ENCODE measurements at places on chromosomes 16 and 17. TPM values are rescaled to one million over a fixed set of nuclear protein-coding genes. Genes with fewer than 3 reads are reported as not detected.

GRCh38 chr17:77148940-77149510 is 8.3 kb downstream of the SEC14L1 start:
- no peaks in the 10 kb centered on the region for H3K27me3 ChIP-seq
- H3K4me3 ChIP-seq, result no peak overlapping the region
- peaks cover 39% of the 10 kb centered on the region for H3K4me1 ChIP-seq
- H3K27ac ChIP-seq, result no peak overlapping the region
- H3K36me3 ChIP-seq, result peaks cover 9% of the 10 kb centered on the region

The RHBDF1 gene
- polyA plus RNA-seq, result 1.2 TPM

The OTOA gene
- polyA plus RNA-seq, result 0.34 TPM

GRCh38 chr16:53984936-53985335 is 281.0 kb downstream of the FTO start:
- no peaks in the 10 kb centered on the region for H3K36me3 ChIP-seq
- no peak overlapping the region for H3K4me3 ChIP-seq
- DNase-seq, result no peak
- no peak overlapping the region for H3K27ac ChIP-seq

DNA sequence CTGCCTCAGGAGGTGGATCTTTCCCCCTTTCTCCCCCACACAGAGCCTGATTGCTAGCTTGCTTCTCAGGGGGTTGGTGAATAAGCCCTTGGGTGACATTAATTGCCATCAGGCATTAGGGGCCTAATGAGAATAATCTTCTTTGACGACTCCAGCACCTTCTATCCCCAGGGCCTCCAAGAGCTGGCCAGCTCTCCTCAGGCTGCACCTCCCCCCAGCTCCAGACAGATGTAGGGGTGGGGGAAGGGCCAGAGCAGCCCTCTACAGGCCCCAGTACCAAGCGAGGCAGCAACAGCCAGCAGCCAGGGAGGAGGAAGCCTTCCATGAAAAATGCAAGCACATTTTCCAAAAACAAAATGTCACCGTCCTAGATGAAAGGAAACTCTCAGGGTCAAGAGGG is 1.4 kb upstream of the TMEM132E start:
- DNase-seq, result no peak
- H3K27me3 ChIP-seq, result peaks cover 20% of the 10 kb centered on the region
- H3K4me3 ChIP-seq, result no peak overlapping the region
- no peak overlapping the region for H3K27ac ChIP-seq

DNA sequence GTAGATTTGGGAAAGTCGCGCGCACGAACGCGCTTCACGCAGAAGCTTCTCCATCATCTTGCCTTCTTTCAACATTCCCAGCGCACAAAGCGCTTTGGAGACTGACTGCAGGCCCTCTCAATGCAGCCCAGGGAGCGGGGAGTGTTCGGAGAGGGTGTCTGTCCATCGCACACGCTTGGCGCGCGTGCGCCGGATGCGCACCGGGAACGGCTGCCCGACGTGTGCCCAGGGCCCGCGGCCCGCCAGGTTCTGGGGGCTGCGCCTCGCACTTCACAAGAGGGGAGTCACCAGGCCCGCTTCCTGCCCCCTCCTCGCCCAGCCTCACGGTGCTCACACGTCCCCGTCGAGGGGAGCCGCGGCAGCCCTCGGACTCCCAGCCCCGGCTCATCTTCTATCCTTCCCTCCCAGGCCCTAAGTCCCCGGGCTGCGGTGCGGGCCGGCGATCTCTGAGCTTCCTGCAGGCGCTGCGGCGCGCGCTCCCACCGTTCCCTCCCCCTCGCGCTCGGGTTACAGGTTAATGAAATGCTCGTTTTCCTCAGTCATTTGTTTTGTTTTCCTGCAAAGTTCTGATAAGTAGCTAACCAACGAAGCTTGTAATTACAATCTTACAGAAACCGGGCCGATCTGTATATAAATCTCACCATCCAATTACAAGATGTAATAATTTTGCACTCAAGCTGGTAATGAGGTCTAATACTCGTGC is 2.8 kb upstream of the IRX3 start:
- H3K4me3 ChIP-seq, result no peak overlapping the region
- H3K27ac ChIP-seq, result no peak overlapping the region
- DNase-seq, result no peak
- no peaks in the 10 kb centered on the region for H3K27me3 ChIP-seq
- no peaks in the 10 kb centered on the region for H3K4me1 ChIP-seq

- no peaks in the 10 kb centered on the region for H3K27me3 ChIP-seq
- H3K4me1 ChIP-seq, result peaks cover 91% of the 10 kb centered on the region
- DNase-seq, result peak; percentile 97
- H3K27ac ChIP-seq, result peak overlapping the region; percentile 99
Measured at GRCh38 chr17:57463103-57463885, 207.0 kb downstream of the MSI2 start.

The RPGRIP1L gene
- polyA plus RNA-seq, result 7.1 TPM

GRCh38 chr17:71176928-71177443 is 943.8 kb upstream of the SOX9 start:
- no peak overlapping the region for H3K4me3 ChIP-seq
- DNase-seq, result no peak
- H3K27me3 ChIP-seq, result no peaks in the 10 kb centered on the region

The C17orf100 gene
- 3.5 TPM for polyA plus RNA-seq

Data from GM12878 (cell line).